Coronary artery (tissue), 2 donors: ENCODE measurements at places on chromosomes 3 and 15.

GRCh38 chr3:185701611-185702261 lies 115.6 kb downstream of the SENP2 start:
- DNase-seq = no peak

DNA sequence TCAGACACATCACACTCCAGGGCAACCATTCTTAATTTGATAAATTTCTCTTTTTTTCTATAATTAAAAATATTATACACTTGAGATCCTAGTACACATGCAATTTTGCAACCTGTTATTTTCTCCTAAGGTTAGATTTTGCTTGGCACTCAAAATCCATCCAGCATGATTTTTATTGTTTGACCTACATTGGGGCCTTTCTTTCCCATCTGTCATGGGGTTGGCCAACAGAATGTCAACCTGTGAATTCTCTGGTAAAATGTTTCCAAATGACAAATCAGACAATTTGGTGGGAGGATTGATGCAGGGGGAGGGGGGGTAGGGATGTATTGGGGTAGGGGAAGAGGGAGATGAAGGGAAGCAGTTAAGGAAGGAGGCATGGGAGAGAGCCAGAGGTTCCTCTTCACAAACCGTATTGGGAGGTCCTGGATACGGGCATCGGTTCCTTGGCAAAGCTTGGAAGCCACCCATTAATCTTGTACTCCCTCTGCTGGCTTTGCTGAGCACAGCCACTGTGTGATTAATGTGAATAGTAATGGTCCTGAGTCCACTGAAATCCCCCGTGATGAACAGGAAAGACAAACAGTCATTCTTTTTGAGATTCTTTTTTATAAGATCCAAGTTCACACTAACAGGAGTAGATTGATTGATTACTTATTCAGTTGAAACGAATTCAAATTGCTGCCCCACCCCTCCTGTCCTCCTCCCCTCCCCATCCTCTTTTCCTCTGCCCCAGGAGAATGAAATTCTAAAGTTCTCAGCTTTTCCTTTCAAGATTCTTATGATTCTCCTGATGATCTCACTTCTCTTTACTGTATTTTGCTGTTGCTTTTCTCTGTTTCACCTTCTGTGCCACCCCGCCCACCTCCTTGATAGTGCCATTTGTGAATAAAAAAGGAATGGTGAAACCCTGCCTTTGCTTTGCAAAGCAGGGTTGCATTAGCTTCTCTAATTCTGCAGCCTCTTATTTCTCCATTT lies 82.2 kb upstream of the SLC25A26 start:
- no peak for DNase-seq

- DNase-seq = no peak
Measured at GRCh38 chr3:137325170-137325569, 367.4 kb downstream of the IL20RB start.

DNA sequence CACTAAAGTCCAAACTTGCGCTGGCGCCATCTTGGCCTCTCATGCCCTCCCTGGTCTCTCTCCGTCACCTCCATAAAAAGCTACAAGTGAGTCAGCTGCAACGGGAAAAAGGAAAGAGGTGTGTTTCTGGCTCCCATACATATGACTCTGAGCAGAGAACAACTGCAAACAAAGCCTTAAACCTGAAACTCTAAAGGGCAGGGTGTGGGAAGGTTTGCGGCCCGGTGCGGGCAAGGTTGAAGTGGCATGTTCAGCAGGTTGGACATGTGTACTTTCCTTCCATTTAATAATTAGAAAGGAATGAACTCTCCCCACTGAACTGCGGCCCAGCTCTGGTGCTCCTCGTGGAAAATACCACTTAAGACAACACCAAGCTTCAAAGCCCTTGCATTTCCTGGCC lies 59.0 kb upstream of the PPARG start:
- no peak for DNase-seq

DNA sequence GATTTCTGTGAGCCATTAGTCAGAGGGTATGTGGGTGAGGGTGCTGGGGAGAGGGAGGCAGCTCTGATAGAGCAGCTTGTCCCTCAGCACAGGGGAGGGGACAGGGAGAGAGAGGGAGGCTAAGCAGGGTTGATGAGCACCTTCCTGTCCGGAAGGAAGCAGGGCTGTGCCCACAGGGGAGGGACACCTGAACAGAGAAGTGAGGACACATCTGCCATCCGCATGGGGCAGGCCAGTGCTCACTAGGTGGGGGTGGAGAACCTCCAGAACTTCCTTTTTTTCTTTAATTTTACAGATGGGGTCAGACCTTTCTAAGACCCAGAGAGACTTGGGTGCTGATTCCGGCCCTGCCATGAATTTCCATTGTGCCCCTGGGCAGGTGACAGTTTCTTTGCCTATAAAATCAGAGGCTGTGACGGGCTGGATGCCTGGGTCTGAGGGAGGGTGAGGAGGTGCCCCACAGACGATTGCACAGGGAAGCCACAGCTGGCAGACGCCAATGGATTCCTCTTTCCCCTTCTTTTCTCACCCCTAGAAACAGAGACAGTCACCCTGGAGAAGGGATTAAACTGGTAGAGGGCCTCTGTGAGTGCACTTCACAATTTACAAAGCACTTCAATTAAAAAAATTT lies 4.1 kb upstream of the TGM5 start:
- DNase-seq = peak; percentile 53

GRCh38 chr3:137264843-137265330 lies 307.1 kb downstream of the IL20RB start:
- no peak for DNase-seq

GRCh38 chr3:58101499-58102389 lies 93.5 kb downstream of the FLNB start:
- no peak for DNase-seq

- DNase-seq = peak; percentile 26
Measured at GRCh38 chr3:158739661-158740060, 7.4 kb upstream of the RARRES1 start.

GRCh38 chr15:66884661-66885237 lies 180.7 kb upstream of the SMAD3 start:
- peak; percentile 71 for DNase-seq

DNA sequence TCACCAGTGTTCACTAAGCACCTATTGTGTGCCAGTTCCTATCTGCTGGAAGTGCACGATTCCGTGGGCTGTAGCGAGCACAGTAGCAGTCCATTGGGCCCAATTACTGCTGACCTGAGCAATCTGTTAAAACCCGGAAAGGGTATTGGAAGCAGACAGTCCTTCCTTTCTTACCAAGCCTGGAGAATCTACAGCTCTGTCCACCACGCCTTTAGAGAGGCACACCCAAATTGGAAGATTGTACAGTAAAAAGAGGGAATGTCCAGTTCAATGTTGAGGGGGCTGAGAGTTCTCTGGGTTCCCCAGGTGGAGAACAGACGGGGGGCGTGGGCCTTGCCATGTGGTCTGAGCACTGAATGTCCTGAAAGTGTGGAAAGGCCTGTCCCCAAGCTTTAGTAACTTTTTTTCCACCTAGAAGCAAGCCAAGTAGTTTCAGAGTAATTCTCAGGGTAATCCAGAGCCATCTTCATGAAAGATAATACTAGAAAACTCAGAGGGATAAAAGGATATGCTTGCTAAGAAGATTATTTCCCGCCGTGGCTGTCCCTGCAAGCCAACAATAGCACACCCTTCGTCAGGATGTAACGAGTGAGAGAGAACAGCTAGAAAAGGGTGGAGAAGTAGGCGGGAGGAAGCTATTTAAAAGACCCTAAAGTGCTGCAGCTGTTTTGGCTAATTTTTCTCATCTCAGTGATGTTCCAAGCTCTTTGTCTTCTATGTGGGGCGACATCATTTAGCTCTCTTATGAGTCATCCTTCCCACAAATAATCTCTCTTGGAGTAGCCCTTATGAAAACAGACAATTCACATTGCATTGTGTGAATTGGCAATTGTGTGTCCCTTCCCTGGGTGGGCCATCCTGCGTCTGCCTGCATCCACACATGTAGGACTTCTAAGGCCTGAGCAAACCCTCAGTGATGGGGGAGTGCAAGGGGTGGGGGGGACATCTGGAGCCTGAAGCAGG lies 181.0 kb downstream of the ATG7 start:
- DNase-seq = no peak

DNA sequence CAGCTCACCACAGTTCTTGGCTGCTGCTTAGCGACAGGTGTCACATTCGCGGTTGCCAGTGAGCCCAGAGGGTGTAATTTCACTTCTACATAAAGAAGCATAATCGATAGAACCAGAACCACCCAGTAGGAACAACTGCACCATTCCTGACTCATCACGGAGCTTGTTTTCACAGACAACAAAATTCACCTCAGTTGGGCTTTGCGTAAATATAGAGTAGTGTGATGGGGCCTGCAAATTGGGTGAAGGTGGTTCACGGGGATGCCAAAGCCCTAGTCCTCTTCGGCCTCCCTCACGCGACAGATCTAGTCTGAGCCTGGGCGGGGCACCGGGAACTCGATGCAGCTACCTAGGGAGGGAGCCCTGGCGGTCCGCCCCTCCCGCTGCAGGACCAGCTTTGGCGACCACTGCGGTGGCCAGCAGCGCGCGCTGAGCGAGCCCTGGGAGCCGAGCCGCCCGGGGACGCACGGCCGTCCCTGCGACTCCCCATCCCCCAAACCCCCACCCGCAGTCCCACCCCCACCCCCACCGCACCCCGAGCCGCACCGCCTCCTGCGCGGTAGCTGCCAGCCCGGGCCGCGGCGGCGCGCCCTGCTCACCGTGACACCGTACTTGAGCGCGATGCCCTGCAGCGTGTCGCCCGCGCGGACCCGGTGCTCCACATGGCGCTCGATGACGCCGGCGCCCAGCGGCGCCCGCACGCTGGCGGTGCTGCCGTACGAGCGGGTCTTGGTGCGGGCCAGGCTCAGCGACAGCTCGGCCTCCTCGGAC lies 519 bp downstream of the LYSMD2 start:
- DNase-seq = no peak

DNA sequence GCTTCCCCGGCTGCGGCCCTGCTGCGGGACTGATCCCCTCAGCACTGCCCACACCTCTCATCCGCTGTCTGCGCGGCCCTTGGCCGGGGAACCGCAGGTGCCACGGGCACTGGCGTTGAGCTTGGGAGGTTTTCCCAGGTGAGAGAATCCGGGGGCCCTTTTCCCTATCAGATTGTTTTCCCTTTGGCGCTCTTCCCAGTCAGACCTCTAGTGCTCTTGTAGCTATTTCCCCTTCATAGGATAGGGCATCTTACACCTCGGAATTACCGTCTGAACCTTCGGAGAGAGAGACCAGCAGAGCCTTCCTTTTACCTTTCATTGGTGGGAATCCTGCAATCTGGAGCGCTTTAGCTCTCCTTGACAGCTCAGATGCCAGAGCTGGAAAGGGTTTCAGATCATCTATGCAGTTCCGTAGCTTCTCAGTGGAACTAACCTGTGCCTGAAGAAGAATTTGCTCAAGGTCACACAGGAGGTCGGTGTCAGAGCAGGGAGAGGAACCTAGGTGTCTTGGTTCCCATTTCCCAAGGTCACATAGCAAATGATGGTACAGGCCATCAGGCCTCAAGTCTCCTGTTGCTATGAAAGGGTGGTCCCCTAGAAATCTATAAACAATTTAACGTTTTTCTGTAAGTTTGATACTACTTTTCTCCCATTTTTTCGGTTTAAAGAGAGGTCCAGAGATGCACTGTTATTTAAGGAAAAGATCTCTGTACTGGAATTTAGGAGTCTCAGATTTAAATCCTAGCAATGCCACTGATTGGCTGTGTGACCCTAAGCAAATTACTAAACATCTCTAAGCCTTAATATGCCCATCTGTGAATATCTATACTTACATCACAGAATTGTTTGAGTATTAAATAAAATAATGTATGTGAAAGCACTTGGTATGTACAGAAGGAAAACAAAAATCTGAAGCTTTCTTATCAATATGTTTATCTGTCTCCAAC lies 916 bp downstream of the IDH3A start:
- DNase-seq = no peak

GRCh38 chr15:48283396-48284145 lies 47.7 kb upstream of the DUT start:
- no peak for DNase-seq

DNA sequence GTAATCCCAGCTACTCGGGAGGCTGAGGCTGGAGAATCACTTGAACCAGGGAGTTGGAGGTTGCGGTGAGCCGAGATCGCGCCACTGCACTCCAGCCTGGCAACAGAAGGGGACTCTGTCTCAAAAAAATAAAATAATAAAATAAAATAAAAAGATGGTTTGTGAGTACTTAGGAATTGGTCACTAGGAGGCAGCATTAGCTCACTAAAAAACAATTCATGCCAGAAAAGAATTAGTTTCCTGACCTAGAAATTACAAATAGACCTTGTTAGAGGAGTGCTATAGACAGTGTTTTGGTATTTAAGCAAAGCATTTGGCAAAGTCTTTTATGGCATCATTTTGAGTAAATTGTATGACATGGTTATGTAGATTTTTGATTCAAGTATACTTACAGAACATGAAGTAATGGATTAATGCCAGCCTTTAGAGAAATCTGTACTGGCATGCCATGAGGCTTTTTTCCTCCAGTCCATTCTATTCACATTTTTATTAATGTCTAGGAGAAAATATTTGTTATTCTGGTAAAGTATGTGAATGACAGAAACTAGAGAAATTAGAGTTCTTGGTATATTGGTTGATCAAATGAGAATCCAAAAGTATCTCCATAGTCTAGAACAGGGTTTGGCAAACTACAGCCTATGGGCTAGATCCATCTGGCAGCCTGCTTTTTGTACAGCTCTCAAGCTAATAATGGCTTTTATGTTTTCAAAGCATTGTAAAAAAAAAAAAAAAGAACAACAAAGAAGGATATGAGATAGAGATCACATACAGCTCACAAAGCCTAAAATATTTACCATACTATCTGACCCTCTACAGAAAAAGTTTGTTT lies 81.6 kb downstream of the LRRC49 start:
- DNase-seq = no peak

DNA sequence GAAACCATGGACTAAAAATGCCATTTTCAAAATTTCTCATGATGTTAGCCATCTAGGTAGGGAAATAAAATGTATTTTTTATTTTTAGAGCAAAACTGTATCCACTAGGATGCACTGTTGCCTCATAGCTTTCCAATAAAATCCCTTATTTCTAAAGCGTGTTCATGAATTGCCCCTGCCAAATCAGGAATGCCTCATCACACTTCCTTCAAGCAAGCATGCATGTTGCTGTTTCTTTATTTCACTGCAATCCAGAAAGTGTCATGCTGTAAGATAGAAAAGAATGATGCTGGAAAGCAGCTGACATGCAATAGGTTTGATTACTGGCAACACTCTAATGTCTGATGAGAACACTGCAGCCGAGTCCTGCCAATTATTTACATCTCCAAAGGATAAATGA lies 239.5 kb downstream of the CHL1 start:
- DNase-seq = no peak

GRCh38 chr3:78204977-78205376 lies 1165.1 kb downstream of the ROBO2 start:
- DNase-seq = no peak

DNA sequence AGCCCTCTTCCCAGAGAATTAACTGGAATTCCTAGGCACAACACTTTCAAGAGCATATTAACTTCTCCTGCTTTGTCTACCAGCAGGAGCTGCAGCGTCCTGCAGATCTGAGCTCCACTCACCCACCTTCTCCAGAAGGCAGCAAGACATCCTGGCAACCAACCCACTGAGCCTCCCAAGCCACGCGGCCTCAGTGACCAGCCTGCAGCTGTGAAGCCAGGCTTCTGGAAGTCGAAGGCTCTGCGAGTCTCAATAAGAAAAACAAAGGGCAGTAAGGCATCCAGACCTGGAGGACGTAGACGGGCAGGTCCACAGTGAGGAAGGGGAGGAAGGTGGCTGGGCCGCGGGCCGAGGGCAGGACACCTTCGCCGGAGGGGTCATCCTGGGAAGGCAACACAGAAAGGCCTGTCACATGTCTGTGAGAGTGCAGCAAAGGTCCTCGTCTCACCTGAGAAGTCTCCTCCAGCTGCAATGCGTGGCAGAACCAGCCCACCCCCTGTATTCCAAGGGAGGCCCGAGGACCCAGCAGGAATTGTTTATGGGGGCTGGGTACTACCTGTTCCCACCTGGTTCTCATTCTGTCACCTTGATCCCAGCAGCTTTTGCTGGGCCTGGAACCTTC lies 36.2 kb downstream of the ZXDC start:
- DNase-seq = no peak
